ENCODE measurements at places on chromosomes 1 and 21.

DNA sequence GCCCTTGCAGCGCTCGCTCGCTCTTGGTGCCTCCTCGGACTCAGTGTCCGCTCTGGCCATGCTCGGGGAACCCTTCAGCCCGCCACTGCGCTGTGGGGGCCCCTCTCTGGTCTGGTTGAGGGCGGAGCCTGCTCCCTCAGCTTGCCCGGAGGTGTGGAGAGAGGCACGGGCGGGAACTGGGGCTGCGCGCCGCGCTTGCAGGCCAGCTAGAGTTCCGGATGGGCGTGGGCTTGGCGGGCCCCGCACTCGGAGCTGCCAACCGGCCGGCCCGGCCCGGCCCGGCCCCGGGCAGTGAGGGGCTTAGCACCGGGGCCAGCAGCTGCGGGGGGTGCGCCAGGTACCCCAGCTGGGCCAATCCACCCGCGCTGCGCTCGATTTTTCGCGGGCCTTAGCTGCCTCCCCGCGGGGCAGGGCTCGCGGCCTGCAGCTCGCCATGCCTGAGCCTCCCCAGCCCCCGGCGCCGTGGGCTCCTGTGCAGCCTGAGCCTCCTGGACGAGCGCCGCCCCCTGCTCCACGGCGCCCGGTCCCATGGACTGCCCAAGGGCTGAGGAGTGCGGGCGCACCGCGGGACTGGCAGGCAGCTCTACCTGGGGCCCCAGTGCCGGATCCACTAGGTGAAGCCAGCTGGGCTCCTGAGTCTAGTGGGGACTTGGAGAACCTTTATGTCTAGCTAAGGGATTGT is 217.0 kb upstream of the PKN2 start:
- no peak for DNase-seq

- no peak for DNase-seq
Measured at GRCh38 chr1:66313429-66313828, 220.5 kb upstream of the SGIP1 start.

GRCh38 chr1:51627672-51628071 is 10.8 kb downstream of the OSBPL9 start:
- DNase-seq = no peak

GRCh38 chr1:69086148-69086547 is 481.6 kb upstream of the LRRC7 start:
- DNase-seq = no peak

DNA sequence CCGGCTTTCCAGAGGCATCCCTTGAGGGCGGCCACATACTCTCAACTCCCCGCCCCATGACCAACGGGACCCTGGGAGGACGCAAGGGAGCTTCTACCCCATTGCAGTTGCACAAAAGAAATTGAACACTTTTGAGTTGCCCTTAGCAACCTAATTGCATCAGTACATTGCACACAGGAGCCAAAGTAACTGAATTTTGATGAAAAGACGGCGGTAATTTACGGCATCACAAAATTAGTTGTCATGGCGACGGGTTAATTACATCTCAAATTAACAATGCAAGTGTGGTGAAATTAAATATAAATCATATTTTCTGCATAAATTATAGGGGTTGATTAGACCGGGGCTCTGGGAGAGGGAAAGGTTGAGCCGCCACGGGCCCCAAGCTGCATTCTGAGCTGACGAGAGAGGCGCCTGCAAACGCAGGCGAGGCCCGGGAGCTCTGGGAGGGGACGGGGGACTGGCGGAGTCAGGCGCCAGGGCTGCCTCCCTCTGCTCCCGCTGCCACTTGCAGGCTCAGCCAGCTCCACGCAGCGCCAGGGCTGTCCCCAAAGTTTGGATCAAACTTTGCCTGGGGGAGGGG is 61.4 kb downstream of the CASZ1 start:
- DNase-seq = no peak

DNA sequence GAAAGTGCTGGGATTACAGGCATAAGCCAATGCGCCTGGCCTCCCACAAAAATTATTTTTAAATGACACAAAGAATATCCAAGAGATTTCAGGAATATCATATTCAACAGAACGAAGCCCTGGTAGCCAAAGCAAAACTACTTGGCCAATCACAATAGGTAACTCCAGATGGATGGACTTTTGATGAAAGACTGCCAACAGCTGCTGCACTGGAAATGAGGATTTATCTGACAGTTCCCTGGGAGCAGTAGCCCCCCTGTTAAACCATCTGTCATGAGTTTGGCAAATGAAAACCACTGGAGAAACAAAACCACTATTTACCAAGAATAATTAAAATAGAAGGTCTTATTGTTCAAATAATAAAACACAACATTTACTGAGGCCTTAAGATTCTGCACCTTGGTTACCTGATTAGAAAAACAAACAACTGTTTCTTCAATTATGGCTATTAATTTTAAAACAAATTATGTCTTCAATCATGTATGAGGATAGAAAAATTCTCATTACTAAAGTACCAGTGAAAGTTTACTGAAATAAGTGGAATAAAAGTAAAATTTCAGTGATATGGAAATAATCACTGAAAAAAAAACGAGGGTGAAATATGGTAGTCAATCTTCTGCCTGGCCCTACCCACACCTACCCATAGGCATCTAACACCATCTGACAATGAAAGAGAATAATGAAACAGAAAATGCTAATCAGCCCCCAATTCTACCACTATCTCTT is 34.3 kb upstream of the PSMG1 start:
- no peak for DNase-seq

GRCh38 chr1:37234941-37235418 is 200.7 kb upstream of the GRIK3 start:
- no peak for DNase-seq

- DNase-seq = no peak
Measured at GRCh38 chr21:42320791-42321190, 5.6 kb upstream of the TFF3 start.

- DNase-seq = no peak
Measured at GRCh38 chr1:5914676-5915365, 77.4 kb downstream of the NPHP4 start.

- no peak for DNase-seq
Measured at GRCh38 chr1:164131949-164132348, 427.0 kb upstream of the PBX1 start.

DNA sequence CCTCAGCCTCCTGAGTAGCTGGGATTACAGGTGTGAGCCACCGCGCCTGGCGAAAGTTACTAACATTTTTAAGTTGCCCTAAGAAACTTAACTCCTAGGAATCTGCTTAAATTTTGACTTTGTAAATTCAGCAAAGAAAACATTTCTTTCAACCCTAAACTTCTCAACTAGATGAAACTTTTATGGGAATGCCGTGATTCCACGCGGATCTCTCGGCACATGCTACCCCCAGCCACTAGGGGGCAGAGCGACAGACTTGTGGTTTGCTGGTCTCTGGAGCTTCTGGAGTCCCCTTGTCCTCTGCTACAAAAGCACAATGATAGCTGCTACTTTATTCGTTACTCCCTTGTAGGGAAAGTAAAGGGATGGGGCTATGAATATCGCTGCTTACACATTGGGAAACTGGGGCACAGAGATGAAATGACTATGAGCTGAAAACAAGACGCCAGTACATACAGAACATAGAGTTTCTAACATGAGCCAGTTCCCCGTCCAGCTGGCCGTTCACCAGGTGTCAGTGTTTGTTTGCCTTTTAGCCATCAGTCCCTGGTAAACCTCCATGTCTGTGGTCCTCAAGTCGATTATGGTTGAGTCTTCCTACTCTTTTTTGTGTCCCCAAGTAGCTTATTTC is 114.7 kb downstream of the PBX1 start:
- no peak for DNase-seq

- DNase-seq = no peak
Measured at GRCh38 chr1:158801396-158801795, 20.4 kb upstream of the OR6N2 start.

DNA sequence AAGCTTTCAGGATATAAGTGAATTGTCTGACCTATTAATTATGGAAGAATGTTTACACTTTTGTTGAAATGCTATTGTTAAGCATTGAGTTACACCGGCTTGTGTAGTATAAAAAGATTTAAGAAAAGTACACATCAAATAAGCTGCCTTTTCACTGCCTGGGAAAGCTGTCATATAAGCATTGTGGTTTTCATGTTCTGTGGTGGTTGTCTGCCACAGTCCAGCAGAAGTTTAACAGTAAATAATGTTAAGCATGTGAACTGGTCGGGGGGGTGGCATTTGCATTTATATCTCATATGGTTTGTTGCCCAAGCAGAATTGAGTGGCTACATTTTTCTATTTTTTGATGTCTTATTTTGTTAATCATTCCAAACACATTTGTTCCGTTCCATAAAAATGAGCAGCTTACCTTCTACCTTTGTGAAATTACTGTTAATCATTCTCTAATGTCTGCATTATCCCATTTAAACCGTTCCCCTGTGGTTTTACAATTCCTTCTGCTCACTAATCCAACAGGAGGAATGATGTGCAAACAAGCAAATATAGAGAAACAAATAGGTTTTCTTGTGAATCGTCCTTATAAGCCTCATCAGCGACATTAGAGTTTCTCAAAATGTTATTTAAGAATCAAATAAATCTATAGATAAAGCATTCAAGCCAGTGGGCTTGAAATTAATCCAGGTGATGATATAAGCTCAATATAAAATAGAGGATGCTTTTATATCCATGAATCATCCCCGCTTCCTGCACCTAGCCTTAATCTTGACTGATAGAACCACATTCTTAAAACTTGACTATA is 160.8 kb upstream of the SAMSN1 start:
- DNase-seq = no peak

- DNase-seq = no peak
Measured at GRCh38 chr21:33035147-33035546, 9.4 kb downstream of the OLIG2 start.

GRCh38 chr1:211280910-211281309 is 21.7 kb downstream of the RCOR3 start:
- DNase-seq = no peak

DNA sequence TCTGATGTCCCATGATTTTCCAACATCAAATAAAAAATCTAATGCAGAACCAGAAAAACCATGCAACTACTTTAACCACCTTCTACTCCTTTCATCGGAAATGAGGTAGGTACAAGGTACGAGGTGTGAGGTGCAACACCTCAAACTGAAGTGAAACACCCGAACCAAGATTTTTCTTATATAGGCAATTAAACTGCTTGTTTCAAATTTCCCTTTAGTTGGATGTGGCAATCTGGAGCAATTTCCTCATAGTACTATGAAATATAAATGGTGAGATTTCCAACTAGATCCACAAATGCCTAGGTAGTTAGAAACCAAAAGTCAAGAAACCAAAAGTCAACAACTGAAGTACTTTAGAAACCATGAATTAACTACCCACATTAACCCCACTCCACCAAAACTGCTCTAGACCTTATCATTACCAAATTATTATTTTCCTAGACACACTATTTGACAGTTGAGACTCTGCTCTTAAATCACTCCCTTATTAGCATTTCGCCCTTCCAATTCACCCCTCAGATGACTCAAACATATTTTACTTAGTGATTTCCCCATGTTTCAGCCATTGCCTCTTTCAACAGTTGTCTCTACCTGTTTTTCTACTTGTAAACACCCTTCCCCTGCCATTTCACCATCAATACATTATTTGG is 37.8 kb downstream of the FUBP1 start:
- no peak for DNase-seq

GRCh38 chr1:55816456-55817426 is 601.6 kb upstream of the USP24 start:
- DNase-seq = no peak

- DNase-seq = no peak
Measured at GRCh38 chr1:212203630-212204029, 81.6 kb upstream of the PPP2R5A start.

DNA sequence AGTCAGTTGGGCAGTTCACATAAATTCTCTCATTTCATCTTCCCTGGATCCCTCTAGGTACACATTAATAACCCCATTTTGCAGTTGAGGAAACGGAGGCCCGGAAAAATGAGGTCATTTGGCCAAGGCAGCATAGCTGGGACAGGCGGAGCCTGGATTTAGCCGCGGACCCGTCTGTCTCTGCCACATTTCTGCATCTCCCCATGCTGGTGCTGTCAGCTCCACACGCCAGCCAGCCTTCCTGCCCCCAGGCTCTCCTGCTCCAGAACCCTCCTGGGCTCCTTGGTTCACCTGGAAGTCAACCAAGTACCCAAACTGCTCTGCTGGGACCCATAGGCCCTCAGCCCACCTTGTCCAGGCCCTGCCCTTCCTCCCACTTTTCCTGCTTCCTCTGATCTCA is 7.6 kb downstream of the FOXO6 start:
- DNase-seq = no peak

GRCh38 chr1:194929357-194929756 is 1678.9 kb downstream of the KCNT2 start:
- DNase-seq = no peak

- DNase-seq = no peak
Measured at GRCh38 chr1:225875044-225875815, 7.0 kb downstream of the TMEM63A start.

- DNase-seq = no peak
Measured at GRCh38 chr1:155974208-155975115, 3.9 kb downstream of the ARHGEF2 start.

GRCh38 chr1:236120721-236121153 is 21.6 kb upstream of the GPR137B start:
- no peak for DNase-seq

DNA sequence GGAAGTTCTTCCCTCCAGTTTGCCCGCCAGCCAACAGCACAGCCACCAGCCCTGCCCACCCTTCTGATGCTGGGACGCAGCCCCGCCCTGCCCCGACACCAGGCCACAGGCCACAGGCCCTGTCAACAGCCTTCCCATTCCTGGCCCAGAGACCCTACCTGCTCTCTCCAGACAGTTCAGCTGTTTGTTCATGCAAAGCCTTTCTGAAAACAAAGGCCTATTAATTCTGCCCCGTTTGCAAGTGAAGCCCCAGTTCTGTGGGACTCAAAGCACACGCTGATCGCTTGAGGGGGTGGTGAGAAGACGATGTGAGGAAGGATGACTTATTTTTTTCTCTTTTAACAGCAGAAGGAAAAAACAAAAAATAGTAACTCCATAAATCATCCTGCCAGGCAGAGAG is 55.4 kb upstream of the KIF26B start:
- no peak for DNase-seq

DNA sequence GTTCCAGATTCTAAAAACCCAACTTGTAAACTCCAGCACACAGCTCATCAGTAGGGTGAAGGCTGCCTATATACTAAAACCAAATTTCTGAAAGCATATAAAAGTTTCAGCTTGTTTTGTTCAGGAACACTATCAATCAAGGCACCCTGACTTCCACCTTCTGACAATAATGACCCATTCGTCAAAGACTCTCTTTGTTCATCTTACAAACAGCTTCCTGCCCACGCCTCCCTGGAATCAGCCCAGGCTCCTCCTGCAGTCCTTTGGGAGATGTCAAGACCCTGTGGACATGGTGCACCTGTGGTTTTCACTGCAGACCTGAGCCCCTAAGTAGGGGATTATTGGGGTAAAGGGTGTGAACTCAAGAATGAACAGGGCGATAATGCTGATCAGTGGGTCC is 178.9 kb upstream of the CAMK1G start:
- no peak for DNase-seq

DNA sequence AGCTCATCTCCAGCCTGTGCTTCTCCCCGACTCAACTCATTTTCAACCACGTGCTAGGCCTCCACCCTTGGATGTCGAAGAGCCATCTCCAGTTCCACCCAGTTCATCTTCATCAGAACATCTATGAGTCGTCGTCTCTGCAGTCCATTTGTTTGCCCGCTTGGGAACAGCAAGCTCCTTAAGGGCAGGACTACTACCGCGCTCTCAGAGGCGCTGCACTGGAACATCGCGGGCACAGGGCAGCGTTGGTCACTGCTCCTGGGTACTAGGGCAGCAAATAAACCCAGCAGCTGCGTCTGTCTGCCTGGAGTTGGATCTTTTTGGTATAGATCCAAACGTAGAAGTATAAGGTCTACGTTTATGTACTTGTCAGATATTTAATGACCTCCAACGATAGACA is 478 bp upstream of the PRDM2 start:
- DNase-seq = no peak

GRCh38 chr1:59349101-59349500 is 52.2 kb downstream of the FGGY start:
- no peak for DNase-seq

Data from GM12891 (cell line).